ENCODE measurements at places on chromosomes 16 and 17.

DNA sequence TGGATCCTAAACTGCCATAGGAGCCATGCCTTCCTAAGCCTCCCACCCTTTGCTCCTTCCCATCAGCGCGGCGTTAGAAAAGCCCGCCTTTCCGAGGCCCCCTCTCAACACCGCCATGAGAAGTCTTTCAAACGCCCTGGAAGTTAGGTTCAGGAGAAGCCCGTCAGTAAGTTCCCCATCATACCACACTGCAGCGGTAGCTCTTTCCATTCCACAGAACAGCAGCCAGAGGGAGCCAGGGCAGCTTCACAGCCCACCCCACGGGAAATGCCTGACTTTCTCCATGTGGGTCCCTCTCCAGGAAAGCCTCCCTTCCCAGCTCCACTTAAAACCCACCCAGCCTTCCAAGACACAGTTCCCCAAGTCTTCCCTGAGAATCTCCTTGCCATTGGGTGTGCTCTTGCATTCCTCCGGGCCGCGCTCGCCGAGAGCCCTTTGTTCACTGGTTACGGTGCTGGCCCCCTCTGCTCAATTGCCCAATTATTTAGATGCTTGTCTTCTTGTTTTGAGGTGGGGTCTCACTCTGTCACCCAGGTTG, 28.7 kb downstream of the KIAA0513 start:
- peak; percentile 46 for DNase-seq

GRCh38 chr16:72129976-72130656, 36.5 kb downstream of the DHX38 start:
- no peak for DNase-seq

DNA sequence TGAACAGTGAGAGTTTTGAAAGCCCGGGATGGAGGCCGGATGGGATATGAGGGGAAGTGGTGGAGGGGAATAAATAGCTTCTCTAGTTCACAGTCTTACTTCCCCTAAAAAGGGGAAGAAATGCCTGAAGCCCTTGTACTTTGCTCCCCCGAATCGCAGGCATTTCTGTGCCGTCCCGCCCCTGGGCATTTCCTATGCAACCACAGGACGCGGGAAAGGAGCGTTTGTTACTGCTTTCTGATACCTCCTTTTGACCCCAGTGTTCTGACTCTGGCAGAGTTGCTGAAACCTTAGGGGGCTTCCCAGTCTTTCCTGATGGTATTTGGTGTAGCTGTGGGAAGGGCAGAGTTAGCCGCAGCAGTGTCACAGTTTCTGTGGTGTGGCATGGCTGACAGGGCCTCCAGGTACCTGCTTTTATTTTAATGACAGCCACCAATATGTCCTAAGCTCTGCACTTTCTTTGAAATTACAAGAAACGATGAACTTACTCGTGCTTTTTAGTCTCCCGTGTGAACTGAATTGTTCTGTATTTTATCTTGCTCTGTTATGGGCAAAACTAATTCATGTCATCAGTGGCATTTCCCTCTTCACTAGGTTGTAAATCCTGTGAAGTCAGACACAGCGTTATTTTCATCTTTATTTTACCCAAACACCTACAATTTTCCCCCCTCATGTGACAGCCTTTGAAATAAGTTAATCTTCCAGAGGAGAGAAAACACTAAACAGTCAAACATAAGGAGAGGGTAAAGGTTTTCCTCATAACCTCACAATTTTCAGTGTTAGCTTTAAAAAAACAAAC, 27.1 kb downstream of the USP10 start:
- DNase-seq, result peak; percentile 21

GRCh38 chr17:27776882-27777624, 23.3 kb downstream of the NOS2 start:
- no peak for DNase-seq

DNA sequence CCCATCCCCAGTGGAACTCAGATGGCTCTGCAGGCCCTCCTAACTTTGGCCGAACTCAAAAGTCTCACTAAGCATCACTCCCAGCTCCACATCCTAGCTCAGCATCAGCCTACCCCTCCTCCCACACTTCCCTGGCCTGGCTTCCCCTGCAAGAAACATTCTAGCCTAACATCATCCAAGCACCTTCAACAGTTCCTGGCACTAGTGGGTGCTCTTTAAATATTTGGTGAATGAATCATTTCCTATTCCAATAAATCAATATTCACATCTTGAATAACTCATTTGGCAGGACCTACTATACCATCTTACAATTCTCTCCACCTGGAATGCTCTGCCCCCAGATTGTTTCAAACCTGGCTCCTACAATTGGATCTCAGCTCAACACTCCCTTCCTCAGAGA, 11.0 kb upstream of the BBS2 start:
- no peak for DNase-seq

- no peak for DNase-seq
These were observed 201.5 kb upstream of the N4BP1 start for GRCh38 chr16:48811478-48811877.

DNA sequence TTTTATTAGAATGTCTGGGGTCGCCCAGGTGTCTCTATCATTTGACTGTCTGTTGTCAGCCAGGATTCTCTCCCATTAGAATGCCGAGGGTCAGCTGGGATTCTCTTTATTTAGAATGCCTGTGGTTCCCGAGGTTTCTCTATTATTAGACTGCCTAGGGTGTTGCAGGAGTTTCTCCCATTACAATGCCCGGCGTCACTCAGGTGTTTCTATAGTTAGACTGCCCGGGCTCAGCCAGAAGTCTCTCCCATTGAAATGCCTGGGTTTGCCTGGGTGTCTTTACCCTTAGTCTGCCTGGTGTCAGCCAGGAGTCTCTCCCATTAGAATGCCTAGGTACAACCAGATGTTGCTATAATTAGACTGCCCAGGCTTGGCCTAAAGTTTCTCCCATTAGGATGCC, 2252.0 kb downstream of the TP53TG3F start:
- DNase-seq, result no peak

GRCh38 chr16:11414815-11415775, 69.8 kb downstream of the RMI2 start:
- DNase-seq, result no peak

- DNase-seq, result no peak
These were observed 22.0 kb downstream of the NFE2L1 start for GRCh38 chr17:48070195-48070594.

DNA sequence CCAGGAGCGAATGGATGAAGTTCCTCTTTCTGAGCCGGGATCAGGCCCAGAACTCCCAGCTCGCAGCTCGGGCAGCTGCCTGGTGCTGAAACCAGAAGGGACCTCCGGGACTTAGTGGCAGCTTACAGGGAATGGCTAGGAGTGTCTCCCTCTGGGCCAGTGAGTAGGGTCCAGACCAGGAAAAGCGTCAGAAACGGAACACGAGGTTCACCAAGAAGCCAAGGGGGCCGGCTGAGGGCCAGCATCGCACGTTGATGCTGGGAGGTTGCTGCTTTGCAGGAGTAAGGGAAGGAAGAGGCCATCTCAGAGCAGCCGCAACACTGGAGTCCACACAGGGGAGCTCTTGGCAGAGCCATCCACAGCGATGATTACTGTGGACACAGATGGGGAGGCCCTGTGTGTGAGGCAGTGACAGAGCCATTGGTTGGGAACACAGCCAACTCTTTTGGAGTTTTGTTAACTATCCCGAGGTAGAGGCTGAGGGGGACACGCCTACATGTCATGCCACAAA, 74.0 kb upstream of the CREBBP start:
- no peak for DNase-seq

DNA sequence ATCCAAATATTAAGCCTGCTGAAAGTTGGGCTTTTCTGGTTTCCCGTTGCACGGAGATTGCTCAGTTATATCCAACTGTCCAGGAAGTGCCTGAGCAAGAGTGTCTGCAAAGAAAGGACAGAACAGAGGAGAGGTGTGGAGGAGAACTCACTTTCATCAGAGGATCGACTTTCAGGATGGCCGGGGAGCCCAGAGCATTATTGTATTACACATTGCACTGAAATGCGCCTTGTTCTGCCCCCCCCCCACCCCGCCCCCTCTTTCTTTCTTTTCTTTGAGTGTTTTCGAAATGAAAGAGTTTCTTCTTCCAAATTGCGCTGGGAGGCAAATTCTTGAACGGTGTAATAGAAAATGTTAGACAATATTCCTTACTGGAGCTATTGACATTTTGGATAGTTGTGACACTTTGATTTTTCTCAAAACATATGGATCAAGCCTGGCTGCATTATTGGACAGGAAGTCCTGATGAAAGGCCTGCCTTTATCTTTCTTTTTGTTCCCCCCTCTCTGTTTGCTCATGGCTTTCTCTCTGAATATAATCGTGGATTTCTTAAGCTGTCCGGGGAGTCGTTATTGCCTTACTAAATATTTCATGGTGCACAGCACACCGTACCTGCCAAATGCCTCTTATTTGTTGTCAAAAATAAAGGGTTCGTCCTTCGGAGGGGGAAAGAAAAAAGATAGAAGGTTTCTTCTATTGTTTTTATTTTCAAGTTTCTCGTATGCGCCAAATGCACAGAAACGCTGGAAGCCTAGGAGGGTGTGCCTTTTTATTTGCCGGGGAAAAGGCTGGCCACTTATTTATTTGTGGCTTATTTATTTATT, 110.8 kb downstream of the IRX3 start:
- DNase-seq, result no peak

DNA sequence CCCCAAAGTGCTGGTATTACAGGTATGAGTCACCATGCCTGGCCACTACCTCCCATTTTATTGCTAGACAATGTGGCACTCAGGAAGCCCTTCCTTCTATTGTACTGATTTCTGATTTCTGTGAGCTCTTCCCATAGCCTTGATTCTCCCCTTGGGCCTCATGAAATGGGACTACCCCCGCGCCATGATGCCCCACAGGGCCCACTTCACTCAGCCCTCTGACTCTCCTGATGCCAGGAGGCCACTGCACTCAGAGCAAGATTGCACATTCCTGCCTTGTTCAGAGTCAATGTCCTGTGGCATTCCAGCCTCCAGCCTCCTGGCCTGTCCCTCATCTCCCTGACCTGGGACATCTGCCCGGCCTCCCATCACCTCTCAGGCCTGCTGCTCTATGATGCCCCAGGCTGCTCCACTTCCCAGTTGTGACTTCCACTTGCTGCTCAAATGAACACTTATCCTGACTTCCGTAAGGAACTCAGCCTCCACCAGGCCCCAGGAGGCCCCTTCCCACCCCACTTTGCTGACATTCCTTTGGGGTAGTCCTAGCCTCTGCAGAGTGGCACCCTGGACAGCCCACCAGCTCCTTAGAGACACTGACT, 66.6 kb upstream of the KSR1 start:
- DNase-seq, result no peak

DNA sequence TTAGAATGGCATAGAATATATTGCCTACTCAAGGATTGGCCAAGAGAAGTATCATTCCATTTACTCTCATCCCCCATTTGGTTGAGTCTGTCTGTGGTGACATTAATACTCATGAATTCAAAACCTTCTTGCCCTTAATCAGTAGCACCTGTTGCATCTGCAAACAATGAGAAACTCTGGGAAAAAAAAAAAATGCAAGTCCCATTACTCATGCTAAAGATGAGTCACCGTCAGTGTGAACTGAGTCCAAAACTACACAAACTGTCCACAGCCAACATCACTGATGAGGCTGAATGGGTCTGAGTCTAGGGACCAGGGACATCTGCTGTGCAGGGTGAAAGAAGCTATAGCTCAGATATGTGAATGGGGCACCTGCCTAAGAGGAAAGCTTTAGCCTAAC, 96.9 kb upstream of the ADAMTS18 start:
- no peak for DNase-seq

- DNase-seq, result no peak
These were observed 58.1 kb upstream of the GOT2 start for GRCh38 chr16:58792188-58792587.

GRCh38 chr17:82935966-82936767, 96.3 kb upstream of the ZNF750 start:
- no peak for DNase-seq

- DNase-seq, result no peak
These were observed 10.0 kb upstream of the ATP2A3 start for GRCh38 chr17:3974138-3974687.

DNA sequence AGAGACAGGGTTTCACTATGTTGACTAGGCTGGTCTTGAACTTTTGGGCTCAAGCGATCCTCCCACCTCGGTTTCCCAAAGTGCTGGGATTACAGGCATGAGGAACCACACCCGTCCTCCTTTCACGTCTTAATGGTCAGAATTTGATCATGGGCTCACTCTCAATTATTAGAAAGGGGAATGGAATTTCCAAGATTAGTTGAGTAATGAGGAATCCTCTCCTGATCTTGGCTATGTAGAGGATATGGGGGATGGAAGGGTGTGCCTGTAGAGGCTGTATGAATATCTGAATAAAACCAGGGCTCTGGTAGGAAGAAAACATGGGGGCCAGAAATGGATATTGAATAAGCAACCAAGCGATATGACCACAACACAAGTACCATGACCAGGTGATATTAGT, 25.9 kb upstream of the SMURF2 start:
- DNase-seq, result no peak

DNA sequence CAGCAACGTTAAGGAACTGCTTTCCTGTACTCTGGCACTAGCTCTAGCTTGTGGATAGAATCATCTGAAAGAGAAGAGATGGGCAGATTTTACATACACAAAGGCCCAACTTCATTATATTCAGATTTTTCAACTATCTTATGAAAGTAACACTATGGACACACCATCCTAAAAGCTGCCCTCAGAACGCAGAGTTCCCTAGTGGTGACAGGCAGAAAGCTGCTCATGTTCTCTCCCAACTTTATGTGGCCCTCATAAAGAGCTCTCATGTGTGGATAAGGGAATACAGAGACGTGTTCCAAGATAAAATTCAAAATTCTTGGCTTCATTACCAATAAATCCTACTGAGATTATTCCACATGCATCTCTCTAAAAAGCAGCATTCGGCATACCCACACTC, 1.5 kb downstream of the CFAP20 start:
- DNase-seq, result no peak

DNA sequence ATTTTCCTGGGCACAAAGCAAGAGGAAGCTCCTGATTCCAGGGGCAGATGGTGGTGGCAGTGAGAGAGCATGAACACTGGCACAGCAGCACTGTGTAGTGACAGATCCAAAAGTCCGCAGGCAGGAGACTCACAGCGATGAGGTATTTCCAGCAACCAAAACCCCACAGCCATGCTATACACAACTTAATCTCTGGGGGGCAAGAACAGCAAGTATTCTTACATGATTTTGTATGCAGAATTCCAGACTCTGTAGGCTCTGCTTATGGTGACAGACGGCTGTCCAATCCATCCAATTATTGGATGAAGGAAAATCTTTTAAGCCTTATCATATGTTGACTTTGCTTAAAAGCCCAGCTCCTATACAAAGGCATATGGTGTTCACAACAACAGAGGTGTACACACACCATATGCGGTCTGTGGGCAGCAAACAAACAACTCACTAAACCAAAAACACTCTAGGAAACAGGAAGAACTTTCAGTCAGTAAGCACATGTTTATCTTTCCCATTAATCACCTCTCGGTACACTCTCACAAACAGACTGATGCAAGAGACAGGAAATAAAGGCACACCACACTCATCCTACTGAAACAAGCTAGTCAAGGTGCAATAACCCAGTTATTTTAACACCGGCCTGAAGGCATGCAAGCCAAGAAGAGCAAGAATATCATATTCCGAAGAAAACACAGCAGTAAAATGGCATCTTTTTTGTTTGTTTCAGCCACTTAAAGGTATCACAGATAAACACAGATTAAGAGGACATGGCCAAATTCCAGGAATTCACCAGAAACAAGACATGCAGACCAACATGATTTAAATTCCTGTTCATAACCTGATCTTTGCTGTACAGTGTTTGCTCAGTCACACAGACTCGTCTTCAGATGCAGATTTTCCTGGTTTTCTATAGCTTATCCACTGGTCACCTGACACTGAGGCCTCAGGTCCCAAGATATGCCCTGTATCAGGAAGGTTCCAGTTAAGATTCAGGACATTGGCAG, 47.8 kb downstream of the ERN1 start:
- peak; percentile 17 for DNase-seq
